ENCODE measurements at places on chromosomes 7 and 10. TPM values are rescaled to one million over a fixed set of nuclear protein-coding genes. Genes with fewer than 3 reads are reported as not detected.

GRCh38 chr7:47477191-47478016 is 104.5 kb downstream of the TNS3 start:
- DNase-seq = no peak
- no peaks in the 10 kb centered on the region for H3K27me3 ChIP-seq
- H3K4me1 ChIP-seq = peaks cover 62% of the 10 kb centered on the region

Gene NEBL
- not detected for polyA plus RNA-seq

DNA sequence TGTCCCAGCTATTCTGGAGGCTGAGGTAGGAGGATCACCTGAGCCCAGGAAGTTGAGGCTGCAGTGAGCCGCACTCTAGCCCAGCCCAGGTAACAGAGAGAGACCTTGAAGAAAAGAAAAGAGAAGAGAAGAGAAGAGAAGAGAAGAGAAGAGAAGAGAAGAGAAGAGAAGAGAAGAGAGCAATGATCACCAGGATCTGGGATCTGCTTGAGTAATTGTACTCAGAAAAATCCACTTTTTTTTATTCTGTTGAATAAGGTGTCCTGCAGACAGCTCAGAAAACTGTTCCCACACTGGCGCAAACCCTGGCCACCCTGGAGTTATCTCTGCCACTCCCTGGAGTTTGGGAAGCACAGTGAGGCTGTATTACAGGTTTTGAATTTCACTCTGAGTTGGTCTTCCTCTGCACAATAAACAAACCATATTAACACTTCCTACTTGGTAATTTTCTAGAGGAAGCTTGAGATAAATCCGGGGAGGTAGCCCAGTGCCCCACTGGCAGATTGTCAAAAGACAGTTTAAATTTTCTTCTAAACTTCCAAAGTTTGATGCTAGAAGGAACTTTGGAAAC is 9.6 kb upstream of the OAT start:
- no peak for DNase-seq
- no peak overlapping the region for H3K27ac ChIP-seq
- no peaks in the 10 kb centered on the region for H3K36me3 ChIP-seq
- no peaks in the 10 kb centered on the region for H3K4me1 ChIP-seq

GRCh38 chr7:108376206-108376605 is 80.0 kb downstream of the NRCAM start:
- no peak overlapping the region for H3K4me3 ChIP-seq
- H3K36me3 ChIP-seq = no peaks in the 10 kb centered on the region
- H3K27ac ChIP-seq = no peak overlapping the region
- no peaks in the 10 kb centered on the region for H3K4me1 ChIP-seq
- DNase-seq = no peak
- no peaks in the 10 kb centered on the region for H3K27me3 ChIP-seq

Gene MUC3A
- not detected for polyA plus RNA-seq

GRCh38 chr10:87925570-87925969 is 62.1 kb downstream of the PTEN start:
- no peak overlapping the region for H3K27ac ChIP-seq
- no peaks in the 10 kb centered on the region for H3K27me3 ChIP-seq
- H3K4me1 ChIP-seq = peaks cover 21% of the 10 kb centered on the region
- H3K4me3 ChIP-seq = no peak overlapping the region

DNA sequence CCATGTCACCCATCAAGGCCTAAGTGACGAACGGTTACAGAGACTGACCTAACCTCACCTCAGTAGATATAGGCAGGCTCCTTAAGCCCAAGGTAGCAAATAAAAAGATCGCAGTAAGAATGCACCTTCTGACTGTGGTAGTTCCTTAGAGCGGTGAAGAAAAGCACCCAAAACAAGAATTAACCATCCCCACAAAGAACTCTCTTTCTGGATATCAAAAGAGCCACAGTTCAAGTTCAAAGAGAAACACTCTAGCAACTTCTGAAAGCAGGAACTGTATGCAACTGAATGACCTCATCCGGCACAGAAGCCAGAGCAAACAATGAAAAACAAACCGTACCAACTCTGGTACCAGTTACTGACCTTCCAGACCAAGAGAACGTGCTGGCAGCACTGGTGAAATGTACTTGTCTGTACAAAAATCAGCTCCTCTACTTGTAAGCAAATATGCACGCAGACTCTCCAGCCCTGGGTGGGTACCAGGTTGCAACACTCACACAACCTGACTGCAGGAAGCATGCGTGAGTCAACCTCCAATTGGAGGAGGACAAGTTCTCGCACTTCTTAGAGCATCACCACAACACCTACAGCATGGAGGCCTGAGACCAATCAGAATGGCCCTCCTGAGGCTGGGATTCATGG is 202.7 kb downstream of the FAM107B start:
- peaks cover 35% of the 10 kb centered on the region for H3K4me1 ChIP-seq
- DNase-seq = peak; percentile 75
- H3K27ac ChIP-seq = peak overlapping the region; percentile 75
- no peaks in the 10 kb centered on the region for H3K27me3 ChIP-seq
- no peak overlapping the region for H3K4me3 ChIP-seq
- H3K36me3 ChIP-seq = peaks cover 9% of the 10 kb centered on the region

Gene ZNF786
- 1.2 TPM for polyA plus RNA-seq

Gene ATOH7
- polyA plus RNA-seq = not detected

Gene KIF20B
- 3.9 TPM for polyA plus RNA-seq

Gene SUMF2
- polyA plus RNA-seq = 69.5 TPM

GRCh38 chr7:148553979-148554378 is 36.6 kb upstream of the C7orf33 start:
- H3K4me3 ChIP-seq = no peak overlapping the region
- DNase-seq = no peak
- no peak overlapping the region for H3K27ac ChIP-seq
- no peaks in the 10 kb centered on the region for H3K4me1 ChIP-seq

Gene DLD
- polyA plus RNA-seq = 73.6 TPM

Data from CD14-positive monocyte (primary cell).